ENCODE measurements at places on chromosomes 5 and 9.
A peak's percentile ranks its signal among the peaks of the same experiment; 100 is the strongest.

- no peak for DNase-seq
Measured at GRCh38 chr5:167104351-167104750, 1187.1 kb upstream of the WWC1 start.

GRCh38 chr9:33065157-33066076, 11.1 kb downstream of the SMU1 start:
- no peak for DNase-seq

GRCh38 chr5:74149395-74149794, 491.1 kb downstream of the ENC1 start:
- DNase-seq, result no peak

DNA sequence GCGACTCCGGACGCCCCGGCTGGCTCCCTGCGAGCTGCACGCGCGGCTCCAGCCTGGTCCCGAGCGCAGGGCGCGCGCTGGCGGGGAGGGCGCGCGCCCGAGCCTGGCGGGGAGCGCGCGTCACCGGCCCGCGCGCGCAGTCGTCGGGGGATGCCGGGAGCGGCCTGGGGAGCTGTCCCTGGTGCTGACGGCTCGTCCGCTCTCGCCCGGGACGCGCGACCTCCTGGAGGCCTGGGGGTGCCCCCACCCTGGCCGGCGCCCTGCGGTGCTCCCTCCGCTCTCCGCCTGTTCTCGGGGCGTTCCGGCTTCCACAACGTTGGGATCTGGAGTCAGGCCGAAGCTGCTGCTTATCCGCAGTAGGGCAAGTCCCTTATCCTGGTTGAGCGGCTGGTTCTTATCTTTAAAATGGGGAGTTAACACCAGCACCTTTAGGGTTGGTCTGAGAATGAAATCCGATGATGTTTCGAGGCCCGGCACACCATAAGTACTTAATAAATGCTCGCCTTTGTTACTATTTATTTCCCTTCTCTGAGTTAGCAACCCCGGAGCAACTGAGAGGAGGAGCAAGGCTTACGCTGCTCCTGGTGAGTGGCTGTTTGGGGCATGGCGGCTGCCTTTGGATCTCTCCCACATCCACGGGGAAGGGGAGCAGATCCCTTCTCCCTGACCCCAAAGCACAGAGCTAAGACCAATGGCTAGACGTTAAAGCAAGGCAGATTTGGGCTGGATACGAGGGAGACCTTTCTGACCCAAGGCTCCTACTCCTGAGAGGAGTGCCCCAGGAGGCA, at the start of gene FAM163B:
FAM163B (minus strand) TSS at position 79 of the 788 bp plus-strand sequence. CDS start 29,166 bp downstream, outside the sequence.
- DNase-seq, result peak; percentile 14

GRCh38 chr9:68546596-68547390, 6.1 kb upstream of the TMEM252 start:
- no peak for DNase-seq

DNA sequence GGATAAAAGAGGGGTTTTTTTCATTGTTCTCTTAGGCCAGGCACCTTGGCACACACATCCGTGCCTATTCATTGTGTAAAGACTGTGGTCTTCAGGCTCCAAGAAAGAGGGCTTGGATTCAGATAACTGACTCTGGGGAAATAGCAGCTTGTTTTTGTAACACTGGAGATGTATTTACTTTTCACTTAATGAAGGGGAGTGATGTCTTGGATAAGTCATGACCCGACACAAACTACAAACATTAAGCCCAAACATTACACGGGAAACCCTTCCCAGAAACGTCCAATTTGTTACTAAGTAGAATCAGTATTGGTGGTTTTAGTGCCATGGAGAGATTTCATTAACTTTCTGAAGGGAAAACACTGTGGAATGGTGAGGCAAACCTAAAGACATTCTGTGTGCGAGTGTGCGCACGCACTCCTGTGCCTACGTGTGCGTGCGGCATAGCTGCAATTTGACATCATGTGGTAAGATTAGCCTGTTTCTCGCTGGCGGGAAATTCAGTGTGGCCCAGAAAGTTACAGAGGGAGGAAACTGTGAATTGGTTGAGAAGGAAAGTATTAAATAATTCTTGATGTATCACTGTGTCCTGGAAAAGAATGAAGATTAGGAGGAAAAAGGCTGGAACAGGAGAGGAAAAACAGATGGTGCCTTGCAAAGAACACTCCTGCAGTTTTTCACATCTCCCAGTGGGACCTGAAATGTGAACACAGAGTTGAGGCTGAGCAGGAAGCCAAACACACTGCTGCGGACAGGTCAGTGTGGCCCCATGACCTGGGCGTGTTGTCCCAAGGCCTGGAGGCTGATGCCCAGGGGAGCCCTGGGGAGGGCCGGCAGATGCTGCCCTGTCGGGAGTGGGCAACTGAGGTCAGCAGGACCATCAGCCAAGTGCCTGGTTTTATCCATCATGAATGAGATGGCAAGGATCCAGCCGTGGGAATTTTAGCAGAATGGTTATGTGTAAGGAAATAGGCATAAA, 108.5 kb downstream of the GAS1 start:
- no peak for DNase-seq

DNA sequence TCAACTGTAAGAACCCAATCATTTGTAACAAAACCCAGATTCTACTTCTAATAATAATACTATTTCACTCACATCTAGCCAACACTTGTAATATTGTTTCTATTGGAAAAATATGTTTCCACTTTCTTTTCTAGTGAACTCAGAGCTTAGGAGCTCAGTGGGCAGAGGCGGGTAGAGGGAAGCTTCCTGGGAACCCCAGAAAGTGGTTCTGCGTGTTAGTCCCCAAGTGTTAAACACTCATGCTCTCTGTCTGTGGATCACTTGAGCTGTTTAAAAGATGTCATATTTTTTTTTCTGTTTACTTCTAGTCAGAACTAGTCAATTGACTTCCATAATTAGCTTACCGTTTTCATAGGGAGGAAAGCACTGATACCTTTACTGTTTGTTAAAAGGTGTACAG, 20.6 kb downstream of the SNX18 start:
- no peak for DNase-seq

GRCh38 chr5:159319832-159320231, 10.5 kb downstream of the IL12B start:
- DNase-seq, result no peak

DNA sequence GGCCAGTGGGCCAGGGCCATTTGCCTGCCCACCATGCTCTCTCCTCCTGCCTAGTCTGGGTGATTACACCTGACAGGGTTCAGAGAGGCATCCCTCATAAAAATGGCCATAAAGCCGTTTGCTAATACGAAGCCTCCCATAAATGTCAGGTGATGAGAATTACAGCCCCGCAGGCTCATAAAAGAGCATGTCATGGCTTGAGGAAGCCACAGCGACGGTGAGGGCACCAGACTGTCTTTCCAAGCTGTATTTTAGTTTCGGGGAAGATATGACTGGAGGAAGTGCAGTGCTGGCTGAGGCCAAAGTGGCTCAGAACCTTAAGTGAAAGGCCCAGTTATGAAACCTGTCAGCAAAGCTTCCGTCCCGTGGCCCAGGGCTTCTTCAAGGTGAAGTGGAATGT, 18.5 kb upstream of the TCERG1 start:
- no peak for DNase-seq

DNA sequence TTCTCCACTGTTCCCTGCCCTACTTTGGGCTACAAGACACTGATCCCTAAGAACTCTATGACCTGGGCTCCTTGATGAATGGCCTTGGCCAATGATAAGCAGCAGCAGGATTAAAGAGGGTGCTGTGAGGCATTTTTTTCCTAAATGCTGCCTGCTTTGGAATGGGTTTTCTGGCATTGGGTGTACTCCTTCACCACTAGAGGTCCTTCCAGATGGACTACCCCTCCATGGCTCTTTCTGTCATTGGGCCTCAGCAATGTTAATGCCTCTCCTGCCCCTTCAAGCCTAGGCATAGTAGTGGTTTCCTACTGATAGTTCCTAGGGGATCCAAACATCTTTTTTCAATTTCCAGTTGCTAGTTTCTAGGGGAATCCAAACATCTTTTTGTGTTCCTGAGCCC, 319.3 kb upstream of the RPS23 start:
- DNase-seq, result no peak

- no peak for DNase-seq
Measured at GRCh38 chr9:74025402-74025925, 471.7 kb upstream of the RORB start.

DNA sequence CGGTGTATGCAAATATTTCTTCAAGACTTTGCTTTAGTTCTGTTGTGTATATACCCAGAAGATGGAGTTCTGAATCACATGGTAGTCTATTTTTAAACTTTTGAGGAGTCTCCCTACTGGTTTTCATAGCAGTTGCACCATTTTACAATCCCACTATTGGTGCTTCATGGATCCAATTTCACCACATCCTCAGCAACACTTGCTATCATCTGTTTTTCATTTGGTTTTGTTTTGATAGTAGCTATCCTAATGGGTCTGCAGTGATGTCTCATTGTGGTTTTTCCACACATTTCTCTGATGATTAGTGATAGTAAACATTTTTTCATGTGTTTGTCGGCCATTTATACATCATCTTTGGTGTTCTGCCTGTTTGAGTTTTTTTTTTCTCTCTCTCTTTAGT, 1339.3 kb downstream of the EFNA5 start:
- no peak for DNase-seq

DNA sequence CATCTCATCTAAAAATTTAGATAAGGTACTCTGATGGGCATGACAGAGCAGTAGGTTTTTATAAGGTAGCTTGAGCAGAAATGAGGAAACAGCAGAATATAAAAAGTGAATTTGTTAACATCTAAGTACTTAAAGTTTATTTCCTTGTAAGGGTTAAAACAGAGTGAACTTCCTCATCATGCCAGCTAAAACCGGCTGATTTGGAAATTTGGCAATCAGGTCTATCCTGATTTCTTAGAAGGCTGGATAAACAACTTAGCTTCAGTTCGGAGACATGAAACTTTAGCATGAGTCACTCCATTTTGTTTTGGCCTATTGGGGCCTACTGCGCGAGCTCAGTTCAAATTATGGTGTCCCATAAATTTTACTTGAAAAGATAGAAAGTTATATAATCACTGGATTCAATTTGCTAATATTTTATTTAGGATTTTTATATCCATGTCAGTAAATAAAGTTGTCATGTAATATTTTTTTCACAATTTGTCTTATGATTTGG, 241.6 kb upstream of the RORB start:
- no peak for DNase-seq

DNA sequence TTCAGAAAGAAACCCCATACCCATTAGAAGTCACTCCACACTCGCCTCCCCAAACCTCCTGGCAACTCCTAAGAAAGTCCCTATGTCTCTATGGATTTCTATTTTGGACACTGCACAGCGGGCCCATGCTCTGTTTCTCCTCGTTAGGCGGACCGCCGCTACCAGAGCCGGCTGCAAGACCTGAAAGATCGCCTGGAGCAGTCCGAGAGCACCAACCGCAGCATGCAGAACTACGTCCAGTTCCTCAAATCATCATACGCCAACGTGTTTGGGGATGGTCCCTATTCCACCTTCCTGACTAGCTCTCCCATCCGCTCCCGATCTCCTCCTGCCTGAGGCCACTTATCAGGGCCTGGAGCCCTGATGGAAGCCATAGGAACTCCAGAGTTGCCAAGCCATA, 4.6 kb upstream of the GLE1 start:
- DNase-seq, result no peak

- DNase-seq, result no peak
Measured at GRCh38 chr5:6408260-6408596, 29.9 kb upstream of the MED10 start.

DNA sequence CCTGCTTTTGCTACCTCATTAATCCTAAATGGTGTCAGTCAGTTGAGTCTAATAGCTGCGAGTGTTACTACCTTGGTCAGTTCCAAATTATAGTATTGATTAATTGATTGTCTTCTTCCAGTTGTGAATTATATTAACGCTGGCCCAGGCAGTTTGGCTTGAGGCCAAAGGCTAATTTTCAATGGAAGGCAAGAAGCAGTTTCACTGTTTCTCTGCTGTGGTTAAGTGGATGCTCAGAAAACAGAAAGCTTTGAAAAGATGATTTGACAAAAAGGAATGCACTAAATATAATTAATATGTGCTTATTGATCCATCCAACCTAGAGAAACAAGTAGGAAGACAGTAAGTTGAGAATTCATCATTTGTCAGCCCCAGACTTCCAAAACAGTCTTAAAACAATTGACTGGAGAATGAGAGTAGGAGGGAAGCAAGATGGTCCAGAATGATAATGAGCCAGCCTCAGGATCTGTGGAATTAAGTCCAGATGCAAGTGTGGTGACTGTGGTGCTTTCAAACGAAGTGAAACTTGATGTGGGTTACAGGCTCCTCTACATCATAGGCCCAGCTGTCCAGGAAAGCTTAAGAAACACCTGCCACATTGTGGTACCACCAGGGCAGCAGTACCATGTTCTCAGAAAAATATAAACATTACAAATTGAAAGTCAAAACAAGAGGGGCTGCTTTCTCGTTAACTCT, 1371.0 kb upstream of the DMAC1 start:
- no peak for DNase-seq

GRCh38 chr5:71953866-71954265, 153.4 kb upstream of the MAP1B start:
- no peak for DNase-seq

- no peak for DNase-seq
Measured at GRCh38 chr9:128928624-128929023, 7.8 kb downstream of the PHYHD1 start.

GRCh38 chr5:150503386-150503785, 4.5 kb upstream of the NDST1 start:
- DNase-seq, result no peak

- peak; percentile 47 for DNase-seq
Measured at GRCh38 chr9:21993893-21994555, at the start of gene CDKN2A. CDKN2A (minus strand) TSS chr9:21994392.

- no peak for DNase-seq
Measured at GRCh38 chr9:109258481-109259302, 62.2 kb downstream of the EPB41L4B start.

DNA sequence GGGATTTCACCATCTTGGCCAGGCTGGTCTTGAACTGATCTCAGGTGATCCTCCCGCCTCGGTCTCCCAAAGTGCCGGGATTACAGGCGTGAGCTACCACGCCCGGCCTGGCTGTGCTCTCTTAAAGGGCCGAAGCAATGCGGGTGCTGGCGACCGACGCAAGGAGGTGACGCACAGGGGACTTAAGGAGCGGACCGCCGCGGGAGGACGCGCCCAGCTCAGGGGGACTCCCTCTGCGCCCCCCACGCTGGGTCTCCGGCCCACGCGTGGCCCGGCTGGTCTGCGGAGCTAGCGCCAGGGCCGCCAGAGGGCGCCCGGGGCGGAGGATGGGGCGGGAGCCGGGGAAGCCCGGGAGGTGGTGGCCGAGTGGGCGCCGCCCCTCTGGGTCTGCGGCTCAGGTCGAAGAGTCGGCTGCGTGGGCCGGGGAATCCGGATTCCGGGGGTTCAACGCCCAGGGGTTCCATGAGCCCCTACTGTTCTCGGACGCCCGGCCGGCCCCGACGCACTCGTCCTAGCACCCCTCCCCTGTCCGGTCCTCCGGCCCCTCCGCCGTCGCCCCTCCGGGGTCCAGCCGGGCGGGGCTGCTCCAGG, 502 bp upstream of the CERCAM start:
- peak; percentile 74 for DNase-seq
